ENCODE measurements at places on chromosomes 1 and 21.

DNA sequence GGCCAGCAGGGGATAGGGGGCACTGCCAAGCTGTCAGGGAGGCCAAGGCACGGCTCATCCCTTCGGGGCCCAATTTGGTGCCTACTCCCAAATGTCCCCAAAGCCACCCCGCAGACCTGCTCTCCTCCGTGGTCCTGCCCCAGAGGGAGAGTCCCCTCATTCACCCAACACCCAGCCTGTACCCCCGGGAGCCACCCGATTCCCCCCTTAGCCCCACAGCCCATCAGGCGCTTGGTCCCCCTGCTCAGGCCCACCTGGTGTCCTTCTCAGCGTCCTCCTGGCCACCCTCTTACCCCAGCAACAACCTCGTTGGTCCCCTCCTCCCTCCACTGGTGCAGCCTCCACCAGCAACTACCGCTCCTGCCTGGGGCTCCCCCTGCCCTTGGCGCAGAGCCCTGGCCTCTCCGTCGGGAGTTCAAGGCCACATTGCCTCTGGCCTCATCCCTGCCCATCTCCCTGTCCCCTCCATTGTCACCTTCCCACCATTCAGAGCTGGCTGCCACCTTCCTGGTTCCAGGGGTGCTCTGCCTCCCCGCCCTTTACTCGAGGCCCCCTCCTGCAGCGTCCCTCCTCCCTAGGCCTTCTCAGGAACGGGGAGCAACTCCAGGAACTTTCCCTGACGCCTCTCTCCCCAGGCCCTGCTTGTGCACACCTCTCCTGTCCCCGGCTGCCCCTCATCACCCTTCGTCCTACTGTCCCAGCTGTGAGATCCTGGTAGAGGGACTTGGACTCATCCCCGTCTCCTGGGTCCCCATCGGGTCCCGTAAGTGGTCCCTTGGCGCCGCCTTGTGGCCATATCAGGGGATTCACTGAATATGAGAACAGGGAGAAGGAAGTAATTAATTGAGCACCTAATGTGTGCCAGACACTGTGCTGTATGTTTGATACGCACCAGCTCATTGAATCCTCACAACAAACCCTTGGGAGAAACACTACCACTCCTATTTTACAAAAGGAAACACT lies 73.9 kb downstream of the RAP1GAP start:
- no peak for DNase-seq

DNA sequence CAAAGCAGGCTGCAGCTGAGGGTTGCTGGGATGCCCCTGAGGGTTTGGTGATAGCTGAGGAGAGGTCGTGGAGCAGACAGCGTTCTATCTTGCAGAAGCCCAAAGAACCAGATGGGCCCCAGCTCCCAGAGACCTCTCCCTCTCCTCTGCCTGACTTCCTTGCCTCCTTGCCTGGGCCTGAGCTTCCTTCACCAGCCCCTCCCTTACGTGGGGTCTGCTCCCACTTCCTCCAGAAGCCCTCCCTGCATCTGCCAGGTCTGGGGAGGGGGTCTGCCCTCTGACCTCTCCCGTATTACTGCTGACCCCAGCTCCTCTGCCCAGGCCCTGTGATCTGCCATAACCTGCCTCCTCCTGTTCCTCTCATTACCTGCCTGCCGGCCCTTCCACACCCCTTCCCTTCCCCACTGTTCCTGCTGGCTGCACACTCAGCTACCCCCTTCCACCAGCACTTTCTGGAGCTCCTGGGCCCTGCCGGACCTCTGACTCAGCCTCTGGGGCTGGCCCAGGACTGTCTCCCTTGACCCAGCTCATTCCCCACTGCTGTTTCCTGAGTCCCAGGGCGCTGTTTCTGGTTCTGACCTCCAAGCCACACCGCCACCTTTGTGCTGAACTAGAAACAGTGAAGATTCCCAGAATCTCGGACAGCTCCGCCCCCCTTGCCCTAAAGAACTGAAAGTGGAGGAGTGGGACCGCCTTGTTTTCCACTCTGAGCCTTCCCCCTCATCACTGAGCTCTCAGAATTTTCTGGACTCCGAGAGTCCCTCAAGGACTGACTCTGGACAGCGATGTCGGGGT lies 237.7 kb upstream of the C1orf174 start:
- no peak for DNase-seq

DNA sequence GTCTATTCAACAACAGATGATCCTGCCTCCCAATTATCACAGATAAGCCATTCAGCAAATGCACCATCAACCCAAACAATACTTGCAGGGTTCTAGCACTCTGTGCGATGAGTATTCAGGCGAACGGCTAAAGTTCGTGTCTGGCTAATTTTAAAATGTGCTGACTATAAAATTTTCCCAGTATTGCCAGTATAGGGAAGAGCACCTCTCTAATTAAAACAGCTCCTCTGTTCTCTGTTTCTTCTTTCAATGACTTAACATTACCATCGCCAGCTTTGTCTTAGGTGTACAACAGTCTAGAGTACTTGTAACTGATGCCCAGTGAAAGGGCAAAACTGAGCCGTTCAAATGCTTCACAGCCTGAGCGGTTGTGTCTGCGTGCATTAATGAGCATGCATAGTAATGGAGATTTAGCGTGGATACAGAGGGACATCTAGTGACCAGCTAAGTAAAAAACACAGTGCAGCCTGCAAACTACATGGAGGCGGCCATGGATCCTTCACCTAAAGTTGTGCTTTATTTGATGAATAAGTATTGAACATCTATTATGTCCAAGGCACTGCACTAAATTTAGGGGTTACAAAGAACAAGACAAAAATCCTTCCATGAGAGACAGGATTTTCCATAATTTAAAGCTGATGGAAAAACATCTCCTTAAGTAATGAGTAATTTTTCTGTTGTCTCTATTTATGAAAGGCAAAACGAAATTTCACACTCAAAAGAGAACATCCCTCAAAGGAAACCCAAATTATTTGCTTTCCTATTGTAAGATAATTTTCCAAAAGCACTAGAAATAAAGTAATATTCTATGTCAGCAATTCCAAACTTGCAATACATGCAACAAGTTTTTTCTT lies 120.0 kb downstream of the SETD4 start:
- no peak for DNase-seq

- DNase-seq: no peak
Observed at GRCh38 chr1:178578541-178578940, 65.6 kb downstream of the TEX35 start.

- DNase-seq: no peak
Observed at GRCh38 chr1:57112148-57112547, 146.3 kb upstream of the C8B start.

- DNase-seq: no peak
Observed at GRCh38 chr21:45097827-45098387, 23.5 kb downstream of the ADARB1 start.

DNA sequence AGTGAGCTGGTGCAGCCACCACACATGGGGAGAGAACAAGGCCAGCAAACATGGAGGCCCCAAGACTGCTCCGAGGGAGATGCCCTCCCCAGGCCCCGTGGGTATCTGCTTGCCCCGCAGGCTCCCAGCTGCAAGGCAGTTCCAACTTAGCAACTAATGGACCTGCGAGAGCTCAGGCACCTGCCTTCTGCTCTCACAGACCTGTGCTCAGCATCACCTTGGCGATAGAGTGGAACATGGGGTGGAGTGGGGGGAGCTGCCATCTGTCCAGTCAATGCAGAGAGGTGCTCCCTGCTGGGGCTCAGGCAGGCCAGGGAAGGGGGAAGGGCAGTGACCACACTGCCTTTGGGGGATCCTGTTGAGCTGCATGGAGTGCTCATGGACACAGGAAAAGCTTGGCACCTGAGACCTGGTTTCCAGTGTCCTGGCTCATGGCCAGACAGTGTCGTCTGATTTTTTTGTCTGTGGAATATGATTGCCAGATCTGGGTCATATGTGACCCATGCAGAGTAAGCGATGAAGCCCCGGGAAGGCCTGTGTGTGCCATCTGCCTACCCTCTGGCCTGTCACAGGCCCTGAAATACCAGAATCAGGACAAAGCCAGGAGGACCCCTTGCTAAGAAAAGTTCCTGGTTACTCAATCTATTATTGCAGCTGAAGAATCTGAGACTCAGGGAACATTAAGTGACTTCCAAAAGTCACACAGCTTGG lies 39.9 kb upstream of the TENT5C start:
- no peak for DNase-seq

DNA sequence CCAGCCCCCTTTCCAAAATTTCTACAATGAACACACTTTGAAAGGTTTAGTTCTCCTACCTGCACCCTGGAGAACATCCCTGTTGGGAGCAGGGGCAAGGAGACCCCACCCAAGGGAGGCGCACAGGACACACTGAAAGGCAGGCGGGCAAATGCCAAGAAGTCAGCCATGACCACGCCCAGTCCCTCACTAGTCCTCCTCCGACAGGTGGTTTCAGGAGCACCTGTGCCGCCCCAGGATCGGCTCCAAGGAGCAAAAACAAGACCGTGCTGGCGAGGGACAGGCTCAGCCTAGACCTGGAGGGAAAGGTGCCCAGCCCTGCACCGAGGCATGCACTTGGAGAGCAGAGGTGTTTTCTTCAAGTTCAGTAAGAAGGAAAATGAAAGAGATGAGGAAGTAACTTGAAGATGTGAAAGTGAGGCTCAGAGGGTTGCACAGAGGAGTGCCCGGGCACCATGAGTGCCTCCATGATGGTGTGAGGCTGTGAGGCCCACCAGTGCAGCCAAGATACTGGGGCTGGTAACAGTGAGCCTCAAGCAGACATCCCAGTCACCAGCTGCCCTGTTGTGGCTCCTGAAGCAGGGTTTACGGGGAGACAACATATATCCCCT lies 19.6 kb upstream of the NADK start:
- no peak for DNase-seq

GRCh38 chr1:182507685-182508084 lies 57.7 kb downstream of the RGSL1 start:
- no peak for DNase-seq

DNA sequence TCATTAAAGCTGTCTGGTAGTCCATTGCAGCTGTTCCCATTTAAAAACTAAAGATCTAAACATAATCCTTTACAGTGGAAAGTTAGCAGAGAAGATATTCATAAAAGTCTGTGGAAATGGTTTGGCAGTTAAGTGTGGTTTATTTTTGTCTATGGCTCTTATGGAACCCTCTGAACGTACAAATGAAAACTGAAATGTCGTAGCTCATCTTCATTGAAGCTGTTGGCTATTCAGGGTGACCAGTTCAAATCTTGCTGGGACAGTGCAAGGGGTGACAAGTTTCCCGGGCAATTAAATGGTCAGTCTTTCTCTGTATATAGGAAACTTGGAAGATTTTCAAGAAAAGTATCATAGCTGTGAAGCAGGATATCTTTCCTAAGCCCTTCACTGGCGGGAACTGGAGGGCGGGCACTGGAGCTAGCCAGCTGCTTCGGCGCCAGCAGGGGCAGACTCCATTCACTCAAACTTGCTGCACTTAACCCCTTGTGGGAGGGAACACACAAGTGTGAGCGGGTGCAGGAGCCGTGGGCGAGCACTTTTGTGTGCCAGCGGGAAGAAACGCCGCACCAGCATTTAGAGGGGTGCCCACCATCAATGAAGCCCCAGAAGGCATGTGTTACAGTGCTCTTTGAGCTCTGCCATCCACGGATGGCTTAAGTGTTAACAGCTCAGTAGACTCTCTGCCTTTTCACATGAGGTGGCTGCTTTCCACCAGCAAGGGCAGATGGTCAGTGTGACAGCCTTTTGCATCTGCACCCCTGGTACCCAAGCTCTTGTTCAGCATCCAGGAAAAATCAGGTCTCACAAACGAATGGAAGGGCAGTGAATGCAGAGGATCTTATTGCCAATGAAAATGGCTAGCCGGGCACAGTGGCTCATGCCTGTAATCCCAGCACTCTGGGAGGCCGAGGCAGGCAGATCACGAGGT lies 232.1 kb upstream of the KAZN start:
- DNase-seq: no peak

GRCh38 chr21:32728848-32729247 lies 1.0 kb upstream of the SYNJ1 start:
- DNase-seq: no peak

GRCh38 chr1:7539769-7540175 lies 231.3 kb upstream of the VAMP3 start:
- no peak for DNase-seq

- DNase-seq: no peak
Observed at GRCh38 chr1:230879778-230880177, 11.5 kb upstream of the C1orf198 start.

DNA sequence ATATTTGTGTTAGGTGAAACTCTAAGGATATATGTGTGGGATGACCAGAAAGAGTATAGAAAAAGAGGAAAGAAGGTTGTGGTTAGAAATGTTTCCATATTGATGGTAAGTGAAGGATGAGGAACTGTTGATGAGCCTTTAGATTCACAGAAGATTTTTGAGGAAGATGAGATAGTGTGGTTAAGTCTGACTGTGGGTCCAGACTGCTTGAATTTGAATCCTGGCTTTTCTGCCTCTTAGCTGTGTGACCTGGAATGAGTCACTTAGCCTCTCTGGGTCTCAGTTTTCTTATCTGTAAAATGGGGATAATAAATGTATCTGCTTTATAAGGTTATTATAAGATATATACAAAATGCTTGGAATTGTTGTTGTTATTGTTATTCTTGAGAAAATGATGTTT lies 27.5 kb downstream of the RGL1 start:
- no peak for DNase-seq

GRCh38 chr1:159756397-159756796 lies 24.4 kb upstream of the DUSP23 start:
- no peak for DNase-seq

DNA sequence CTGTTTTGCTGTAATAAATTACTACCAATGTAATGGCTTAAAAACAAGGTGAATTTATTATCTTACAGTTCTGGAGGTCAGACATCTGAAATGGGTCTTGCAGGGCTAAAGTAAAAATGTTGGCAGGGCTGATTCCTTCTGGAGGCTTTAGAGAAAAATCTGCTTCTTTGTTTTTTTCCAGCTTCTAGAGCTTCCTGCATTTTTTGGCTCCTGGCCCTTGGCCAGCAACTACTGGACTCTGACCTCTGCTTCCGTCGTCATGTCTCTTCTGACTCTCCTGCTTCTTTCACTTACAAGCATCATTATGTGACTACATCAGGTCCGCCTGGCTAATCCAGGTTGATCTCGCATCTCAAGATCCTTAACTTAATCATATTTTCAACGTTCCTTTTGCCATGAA lies 350.9 kb downstream of the S1PR1 start:
- peak; percentile 39 for DNase-seq

GRCh38 chr1:155130272-155131006 lies 2.8 kb downstream of the EFNA1 start:
- no peak for DNase-seq
